ENCODE measurements at places on chromosomes 12 and 14.

DNA sequence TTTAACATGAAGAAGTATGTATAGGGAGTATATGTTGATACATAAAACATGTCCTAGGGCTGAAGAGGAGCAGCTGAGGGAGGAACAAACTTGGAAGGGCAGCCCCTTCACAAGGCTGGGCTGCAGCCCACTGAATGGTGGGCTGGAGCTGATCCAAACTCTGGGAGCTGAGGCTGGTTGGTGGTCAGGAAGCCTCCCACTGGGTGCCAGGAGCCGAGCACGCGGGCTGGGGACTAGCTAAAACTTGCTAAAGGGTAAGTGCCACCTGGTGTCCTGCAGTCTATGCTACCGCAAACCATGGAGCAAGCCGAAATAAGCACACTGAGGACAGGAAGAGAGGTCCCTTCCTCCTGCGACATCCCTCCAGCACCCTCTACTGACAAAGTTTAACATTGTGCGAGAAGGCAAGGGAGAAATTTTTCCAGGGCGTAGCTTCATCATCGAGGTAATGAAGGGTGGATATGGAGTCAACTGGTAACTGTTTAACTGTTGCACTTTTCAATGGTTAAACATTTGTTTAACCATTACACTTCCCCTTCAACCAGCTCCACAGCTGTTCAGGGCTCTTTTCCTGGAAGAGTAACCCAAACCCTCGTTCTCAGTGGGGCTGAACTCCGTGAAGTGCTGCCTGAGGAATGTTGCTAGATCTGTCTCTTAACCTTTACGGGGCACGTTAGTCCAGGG is 42.2 kb downstream of the EGLN3 start:
- DNase-seq, result no peak

- no peak for DNase-seq
Measured at GRCh38 chr14:99286761-99287160, 14.8 kb upstream of the BCL11B start.

DNA sequence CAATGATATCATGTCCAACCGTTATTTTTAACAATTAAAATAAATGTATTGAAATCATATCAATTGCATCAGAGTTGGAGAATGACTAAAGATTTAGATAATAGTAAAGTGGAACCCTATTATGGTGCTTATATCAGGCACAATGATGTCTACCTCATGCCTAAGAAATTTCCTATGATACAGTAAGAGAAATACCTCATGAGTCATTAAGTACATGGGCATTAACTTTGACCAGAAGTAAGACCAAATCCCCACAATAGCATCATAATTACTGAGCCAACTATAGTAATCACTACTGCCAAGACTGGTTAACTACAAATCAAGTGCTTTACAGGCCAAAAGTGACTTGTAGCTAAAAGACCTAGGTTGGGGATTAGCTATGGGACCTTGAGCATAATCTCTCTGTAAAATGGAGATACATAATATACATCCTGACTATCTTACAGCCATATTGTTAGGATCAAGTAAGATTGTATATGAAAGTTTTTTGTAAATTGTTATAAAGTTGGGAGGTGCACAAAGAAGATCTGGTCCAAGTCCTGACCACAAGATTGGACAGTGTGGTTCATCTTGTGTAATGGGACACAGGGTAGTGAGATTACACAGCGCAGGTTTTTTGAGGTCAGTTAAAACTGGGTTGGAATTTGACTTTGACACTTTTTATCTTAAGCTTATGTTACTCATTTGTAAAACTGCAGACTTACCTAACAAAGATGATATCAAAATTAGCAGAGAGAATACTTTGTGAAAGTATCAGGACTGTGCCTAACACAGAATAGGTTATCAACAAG is 60.5 kb downstream of the ERGIC2 start:
- DNase-seq, result no peak

GRCh38 chr12:10753059-10753458 is 29.9 kb upstream of the YBX3 start:
- DNase-seq, result no peak

DNA sequence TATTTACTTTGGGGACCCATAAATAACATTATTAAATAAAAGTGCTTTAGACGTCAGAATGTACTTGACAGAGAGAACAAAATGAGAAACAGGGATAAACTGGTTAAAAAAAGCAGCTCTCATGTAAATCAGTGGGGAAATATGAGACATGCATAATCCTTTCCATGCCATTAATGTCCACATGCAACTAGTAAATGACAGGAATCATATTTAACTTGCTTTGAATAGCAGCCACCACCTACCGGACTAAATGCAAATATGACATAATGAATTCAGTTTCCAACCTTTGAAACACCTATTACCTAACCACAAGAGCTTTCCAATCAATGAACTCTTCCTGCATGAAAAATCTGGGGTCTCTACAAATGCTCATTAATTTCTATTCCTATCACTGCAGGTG is 19.6 kb downstream of the FGD6 start:
- DNase-seq, result no peak

GRCh38 chr12:92255741-92256140 is 110.1 kb upstream of the BTG1 start:
- DNase-seq, result no peak

DNA sequence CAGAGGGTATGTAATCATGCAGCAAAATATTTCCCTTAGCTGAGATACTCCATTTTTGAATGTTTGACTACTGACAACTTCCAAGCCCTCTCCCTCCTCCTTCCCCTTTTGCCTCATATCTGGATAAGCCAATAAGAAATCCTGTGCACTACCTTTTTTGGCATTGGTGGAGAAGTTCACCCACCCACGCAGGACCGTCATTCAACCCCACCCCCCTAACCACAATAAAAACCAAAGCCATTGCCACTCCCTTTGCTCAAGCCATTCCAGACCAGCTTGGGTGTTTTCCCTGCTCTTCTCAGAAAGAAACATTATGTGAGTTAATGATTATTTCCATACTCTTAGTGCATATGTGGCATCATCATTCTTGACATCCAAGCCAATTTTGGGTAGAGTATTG is 176.7 kb downstream of the PTPN11 start:
- DNase-seq, result no peak

- no peak for DNase-seq
Measured at GRCh38 chr14:35416108-35416750, 11.7 kb upstream of the NFKBIA start.

DNA sequence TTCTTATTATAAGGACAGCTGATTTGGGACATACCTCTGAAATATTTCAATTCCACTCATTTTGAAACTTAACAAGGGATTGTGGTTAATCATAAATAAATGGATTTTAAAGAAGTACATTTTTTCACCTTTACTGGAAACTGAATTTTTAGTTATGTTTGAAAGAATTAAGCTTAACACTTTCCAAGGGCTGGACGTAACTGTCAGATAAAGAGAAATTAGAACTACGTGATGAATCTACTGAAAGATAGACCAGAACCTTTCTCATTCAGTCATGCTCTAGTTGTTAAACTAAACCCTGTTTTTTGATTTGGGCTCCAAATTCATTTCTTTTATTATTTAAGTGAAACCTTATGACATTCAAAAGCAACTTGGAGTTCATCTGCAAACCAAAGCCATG is 1892.1 kb upstream of the SEL1L start:
- no peak for DNase-seq

DNA sequence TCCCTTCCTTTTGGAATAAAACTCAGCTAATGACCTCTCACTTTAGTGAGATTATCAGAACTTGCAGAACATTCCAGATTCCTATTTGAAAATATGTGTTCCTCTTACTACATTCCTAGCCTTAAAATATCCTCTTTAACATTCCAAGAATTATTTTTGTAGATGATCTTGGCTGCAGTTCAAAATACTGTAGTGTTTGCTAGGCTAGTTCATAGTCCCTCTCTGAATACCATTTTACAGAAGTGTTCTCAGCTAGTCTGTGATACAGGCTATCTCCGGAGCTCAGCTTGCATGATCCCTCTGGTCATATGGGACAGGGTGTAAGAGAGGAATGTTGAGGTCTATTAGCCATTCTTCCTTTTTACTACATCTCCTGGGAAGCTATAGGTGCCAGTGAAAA is 17.6 kb upstream of the GPR33 start:
- no peak for DNase-seq

DNA sequence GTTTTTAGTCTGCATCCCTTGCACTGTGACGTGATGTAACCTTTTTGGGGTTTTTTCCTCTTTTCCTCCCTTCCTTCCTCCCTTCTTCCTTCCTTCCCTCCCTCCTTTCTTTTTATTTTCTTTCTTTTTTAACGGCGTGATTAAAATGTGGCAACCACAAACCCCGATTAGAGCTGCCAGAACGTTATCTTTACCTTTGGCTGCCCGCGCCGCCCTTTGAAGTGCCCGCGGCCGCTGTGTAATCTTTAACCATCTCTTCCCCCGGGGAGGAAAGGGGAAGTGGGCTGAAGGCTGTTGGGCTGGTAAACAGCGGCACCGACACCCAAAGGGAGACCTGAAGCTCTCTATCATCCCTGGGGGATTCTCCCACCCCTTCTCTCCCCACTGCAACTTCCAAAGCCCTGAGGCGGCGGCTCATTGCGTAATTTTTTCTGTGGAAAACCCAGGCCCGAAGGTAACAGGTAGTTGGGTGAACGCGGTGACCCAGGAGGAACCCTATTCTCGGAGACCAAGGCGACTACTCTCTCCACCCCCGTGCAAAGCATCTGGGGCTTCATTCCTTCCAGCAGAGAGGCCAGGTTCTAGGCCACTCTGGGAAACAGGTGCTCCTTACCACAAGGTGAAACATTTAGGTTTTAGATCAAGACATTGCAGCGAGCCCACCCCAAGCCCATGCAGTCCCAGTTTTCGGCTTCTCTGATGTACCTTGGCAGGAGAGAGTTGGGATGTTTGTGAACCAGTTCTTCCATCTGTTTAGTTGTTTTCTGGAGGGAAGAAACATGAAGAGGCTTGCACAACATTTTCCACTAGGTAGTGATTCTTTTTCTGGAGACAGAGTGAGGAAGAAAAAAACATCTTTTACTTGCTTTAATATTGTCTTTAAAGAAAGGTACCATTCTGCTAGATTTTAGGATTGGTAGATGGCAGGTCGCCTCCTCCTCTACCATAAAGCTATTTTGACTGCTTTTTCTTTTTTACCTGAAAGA is 1.5 kb downstream of the LGR5 start:
- DNase-seq, result no peak

DNA sequence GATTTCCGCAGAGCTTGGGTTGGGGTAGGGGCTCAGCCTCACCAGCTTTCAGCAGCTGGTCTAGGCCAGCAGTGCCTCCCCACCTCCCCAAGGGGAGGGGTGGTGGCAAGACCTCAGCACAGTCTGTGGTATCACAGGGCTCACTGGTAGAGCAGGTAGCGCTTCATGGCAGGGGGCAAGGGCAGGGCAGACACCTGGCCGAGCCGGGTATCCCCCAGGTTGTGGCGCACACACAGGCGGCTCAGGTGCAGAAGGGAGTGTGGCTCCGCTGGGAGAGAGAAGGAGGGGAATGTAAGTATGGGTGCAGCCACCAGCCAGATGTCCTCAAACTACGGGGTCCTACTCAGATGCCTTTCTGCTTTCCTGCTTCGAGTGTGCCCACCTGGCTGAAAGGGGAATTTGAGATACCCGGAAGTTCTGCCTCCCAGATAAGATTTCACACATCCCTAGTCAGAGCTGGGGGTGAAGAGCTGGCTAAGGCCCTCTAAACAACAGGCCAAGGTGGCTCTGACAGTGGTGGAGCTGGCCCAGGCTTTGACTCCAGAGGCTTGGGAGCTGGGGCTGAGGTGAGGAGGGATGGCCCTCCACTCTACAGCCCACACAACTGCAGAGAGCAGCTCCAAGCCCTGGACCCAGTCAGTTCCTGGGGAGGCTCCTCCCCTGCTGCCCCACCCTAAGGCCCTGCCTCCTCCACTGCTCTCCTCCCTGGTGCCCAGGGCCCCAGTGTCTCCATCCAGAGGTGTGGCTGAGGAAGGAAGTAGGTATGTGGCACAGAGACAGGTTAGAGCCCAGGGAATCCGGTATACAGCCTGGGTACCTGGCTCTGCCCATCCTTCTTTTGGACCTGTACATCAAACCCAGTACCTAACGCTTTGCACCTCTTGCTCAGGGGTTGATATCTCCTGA is 1.8 kb downstream of the SPSB2 start:
- no peak for DNase-seq

DNA sequence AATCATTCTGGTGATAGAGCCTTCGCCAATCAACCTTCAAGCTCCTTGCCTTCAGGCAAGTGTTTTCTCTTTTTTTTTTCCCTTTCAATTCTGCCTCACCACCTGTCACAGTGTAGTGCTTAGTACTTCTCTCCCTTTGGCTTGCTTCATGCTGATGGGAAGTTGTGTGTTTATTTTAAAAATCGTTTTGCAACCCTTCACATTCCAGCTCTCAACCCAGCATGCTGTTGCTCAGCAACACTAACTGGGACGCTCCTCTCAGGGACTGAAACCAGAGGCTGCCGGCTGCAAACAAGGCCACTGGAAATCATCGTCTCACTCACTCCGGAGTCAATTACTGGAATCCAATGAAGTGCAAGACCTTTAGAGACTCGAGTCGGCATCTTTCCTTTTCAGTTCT is 342.7 kb downstream of the PRKD1 start:
- peak; percentile 11 for DNase-seq

DNA sequence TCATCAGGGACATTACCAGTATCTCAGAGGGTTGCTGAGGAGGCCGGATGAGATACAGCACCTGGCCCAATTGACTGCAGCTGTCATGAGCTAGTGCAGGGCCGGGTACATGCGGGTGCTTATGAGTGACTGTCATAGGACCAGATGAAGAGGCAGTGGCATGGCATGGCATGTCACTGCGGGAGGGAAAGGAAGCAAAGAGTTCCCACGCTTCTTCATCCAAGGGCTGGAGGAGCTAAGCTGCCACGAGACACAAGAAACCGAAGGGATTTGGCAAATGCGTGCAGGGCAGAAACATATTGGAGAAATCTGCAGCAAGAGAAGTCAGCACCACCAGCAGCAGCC is 10.7 kb upstream of the GPX2 start:
- DNase-seq, result no peak

GRCh38 chr12:14710632-14711320 is 14.4 kb upstream of the GUCY2C start:
- no peak for DNase-seq

DNA sequence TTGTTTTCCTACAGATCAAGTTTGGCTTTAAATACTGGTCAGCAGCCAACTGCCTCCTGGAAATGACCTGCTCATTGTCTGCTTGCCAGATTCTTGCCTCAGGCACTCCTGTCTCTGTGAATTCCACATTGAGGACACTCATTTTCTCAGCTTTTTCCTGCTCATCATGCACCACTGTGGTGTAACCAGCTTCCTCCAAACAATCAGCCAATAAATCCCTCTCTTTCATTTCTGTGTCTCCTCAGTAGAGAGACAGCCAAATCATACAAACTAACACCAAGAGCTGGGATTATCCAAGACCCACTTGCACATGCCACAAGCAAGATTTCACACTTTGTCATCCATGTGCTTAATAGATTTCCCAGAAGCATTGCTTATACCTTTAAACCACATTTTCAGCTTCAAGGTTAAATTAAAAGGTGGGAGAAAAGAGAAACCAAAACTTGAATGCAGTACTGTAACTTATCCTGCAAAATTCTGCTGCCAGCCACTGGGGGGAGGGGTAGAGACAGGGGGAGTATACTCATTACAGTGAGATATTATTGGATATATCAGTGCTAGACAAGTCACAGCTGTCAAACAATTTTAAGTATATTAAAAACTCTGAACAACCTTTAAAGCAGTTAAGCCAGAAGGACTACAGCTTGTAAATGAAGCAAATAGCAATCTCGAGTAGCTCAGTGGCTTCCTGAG is 105.0 kb downstream of the PPP2R5E start:
- DNase-seq, result peak; percentile 43

GRCh38 chr12:21580748-21581516 is 23.7 kb downstream of the GYS2 start:
- DNase-seq, result no peak

GRCh38 chr14:32009221-32009975 is 67.7 kb upstream of the ARHGAP5 start:
- no peak for DNase-seq

- DNase-seq, result peak; percentile 39
Measured at GRCh38 chr14:105944632-105945610, 418.5 kb downstream of the TMEM121 start.

All from iPS-NIHi11 (cell line).